ENCODE measurements at places on chromosomes 7 and 10. TPM values are rescaled to one million over a fixed set of nuclear protein-coding genes. Genes with fewer than 3 reads are reported as not detected.

DNA sequence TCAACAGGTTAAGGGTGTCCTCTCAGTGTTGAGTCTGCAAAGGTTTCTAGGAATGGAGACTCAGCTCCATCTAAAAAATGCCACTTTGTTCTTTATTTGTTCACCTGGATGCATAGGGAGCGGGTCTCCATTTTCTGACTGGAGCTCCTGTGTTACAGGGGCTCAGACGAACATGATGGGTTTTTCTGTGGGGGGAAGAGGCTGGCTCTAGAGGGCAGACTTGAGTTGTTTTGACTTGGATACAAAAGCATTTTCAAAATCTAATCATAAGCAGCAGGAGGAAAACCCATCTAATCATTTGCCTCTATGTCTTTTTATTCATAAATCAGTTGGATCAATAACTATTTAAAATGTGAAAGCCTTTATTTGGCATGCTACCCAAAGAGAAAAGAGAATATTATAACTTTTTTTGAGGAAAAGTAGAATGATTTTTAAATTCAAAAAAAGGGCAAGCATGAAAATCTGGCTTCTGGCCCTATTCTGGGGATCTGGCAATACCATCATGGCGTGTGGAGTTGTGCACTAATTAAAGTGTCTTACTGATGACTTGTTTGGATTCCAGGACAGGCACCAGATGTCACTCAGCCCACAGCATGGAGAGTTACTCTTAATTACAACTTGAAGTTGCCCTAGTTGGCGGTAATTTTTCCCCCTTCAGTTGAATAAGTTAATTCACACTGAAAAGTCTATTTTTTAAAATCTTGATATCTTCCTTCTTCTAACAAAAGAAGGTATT lies 594.9 kb downstream of the REEP3 start:
- DNase-seq: no peak

GRCh38 chr7:26664735-26665416 lies 199.5 kb downstream of the SKAP2 start:
- DNase-seq: peak; percentile 30

- no peak for DNase-seq
These were observed 23.1 kb downstream of the SKIDA1 start for GRCh38 chr10:21502348-21502740.

MALRD1 gene
- 9.8 TPM for total RNA-seq

DNA sequence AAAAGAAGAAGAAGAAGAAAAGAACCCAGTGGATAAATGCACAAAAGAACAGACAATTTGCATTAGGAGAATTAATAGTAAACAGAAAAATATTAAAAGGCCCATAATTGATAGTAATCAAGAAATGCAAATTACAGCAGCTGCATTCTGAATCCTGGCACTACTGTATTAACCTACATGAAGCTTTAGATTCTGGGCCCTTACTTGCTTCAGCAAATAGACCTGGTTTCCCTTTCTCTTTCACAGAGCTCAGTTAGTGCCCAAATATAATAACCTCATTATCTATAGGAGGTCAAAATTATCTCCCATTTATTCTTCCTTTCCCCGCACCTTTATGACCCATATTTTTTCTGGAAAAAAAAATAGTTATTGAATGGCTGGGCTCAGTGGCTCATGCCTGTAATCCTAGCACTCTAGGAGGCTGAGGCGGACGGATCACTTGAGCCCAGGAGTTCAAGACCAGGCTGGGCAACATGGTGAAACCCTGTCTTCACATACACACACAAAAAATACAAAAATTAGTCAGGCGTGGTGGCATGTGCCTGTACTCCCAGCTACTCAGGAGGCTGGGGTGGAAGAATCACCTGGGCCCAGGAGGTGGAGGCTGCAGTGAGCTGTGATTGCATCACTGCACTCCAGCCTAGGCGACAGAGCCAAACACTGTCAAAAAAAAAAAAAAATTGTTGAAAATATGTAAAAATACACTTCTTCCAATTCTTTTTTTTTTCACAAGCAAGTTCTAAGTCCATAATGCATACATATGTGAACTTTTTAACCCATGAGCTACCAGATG lies 36.0 kb upstream of the PIK3AP1 start:
- no peak for DNase-seq

- no peak for DNase-seq
These were observed 162.5 kb downstream of the MAGI2 start for GRCh38 chr7:79290841-79291497.

DNA sequence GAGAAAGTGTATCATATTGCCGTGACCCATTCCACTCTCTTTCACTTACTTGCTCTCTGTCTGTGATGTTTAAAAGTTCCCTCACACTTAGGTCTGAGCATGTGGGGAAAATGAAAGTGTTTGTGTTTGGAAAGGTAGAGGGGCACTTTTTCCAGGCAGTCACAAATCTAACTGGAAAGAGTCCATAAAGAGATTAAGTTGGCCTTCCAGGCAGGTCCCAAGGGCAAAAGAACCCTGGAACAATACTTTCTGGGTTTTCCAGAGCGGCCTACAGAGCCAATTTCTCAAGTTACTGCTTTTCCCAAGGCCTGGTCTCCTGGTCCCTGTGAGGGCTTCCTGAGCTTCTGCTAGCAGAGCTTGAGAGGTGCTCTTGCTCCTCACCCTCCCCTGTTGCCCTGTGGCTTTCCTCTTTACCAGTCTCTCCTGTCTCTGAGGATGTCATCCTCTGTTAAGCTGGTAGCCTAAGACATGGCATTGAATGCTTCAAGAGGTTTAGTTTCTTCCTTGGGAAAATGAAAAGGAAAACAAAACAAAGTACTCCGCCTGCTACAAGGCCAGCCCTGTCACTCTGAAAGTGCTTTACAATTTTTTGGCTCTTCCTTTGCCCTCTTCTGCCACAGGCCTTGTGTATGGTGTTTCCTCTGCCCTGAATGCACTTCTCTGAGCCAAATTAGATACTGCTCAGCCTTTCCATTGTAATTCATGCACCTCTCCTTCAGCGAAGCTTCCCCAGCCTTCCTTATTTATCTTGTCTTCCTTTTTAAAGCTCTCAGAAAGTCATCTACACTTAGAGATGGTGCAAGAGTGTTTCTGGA lies 20.1 kb downstream of the TES start:
- DNase-seq: no peak

INMT gene
- 3.3 TPM for total RNA-seq

ANXA8L1 gene
- 17.4 TPM for total RNA-seq

Measured in Caco-2 (cell line).